ENCODE measurements at places on chromosomes 1 and 21.

- no peak for DNase-seq
Measured at GRCh38 chr1:109269981-109270622, 12.8 kb downstream of the PSRC1 start.

GRCh38 chr1:193060115-193060403 is 647 bp downstream of the RO60 start:
- no peak for DNase-seq

DNA sequence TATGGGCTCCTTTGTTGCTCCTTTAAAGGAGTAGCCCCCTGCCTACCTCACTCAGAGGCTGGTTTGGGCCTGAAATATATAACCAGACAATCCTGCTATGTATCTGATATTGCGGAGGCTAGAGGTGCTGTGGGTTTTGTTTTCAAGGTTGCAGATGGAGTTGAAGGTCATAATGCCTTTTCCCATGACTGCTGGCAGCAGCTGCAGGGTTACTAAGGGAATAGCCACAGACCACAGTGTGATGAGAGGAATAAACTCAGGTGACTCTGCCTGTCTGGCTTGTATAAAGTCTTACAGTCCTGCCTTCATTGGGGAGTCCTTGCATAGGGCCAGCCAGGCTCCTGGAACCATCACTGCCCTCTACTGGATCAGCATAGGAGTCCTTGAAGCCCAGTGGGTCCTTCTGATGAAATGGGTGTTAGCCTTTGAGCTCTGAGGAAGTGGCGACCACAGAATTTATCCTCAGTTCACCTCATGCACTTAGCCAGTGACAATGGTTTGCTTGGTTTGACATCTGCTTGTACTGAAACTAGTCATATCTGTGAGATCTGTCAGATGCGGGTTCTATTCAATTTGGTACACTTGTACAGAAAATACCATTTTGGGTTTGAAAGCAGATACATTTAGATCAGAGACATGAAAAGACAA is 174.4 kb upstream of the HMCN1 start:
- peak; percentile 29 for DNase-seq

DNA sequence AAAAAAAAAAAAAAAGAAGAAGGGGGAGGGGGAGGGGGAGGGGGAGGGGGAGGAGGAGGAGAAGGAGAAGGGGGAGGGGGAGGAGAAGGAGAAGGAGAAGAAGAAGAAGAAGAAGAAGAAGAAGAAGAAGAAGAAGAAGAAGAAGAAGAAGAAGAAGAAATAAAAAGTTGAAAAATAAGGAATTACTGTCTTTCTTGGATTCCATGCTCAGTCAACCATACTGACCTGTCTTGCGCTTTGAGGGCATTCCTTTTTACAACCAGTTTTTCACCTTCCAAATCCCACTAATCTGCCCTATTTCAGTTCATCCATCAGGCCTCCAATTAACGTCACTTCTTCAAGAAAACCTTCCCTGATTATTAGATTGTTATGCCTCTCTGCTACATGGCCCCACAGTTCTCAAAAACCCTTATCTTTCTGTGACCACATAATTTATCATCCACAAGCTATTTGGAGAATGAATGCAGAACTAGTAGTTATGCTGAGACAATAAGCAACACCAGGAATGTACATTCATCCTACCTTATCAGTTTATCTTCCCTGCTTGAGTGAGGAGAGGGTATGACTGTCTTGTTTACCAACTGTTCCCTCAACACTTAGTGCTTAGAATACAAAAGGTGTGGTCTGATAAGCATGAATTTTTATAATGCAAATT is 57.5 kb upstream of the GUCA2A start:
- no peak for DNase-seq

DNA sequence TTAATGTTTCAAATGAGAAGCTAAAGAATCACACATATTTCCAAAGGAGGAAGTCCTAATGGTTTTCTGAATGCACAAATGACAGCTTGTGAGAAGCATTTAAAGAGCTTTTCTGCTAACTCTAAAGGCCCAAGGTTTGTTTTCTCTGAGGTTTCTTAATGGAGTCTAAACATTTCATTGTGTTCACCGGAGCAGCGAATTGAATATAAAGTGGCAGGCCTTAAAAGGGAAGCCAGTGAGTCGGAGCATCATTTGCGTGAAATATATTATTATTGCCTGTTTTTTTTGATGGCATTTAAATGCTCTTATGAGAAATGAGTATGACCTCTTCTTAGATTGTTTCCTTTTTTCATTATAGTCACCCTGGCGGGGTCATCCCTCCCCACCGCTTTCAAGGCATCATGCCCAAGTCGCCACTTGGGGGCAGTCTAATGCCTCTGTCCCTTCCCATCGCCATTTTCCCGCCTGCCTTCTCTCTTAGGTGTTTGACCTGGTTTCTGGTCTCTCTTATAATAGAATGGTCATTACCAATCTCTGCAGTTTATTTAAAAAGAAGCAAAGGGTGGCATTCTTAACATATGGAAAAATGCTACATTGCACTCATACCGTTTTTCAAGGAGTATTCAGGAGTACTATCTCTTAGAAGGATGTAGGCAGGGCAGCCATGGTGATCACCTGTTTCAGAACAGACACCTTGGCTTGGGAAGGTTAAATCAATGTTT is 25.3 kb upstream of the OVAAL start:
- peak; percentile 33 for DNase-seq
